ENCODE measurements at places on chromosomes 11 and 22.

DNA sequence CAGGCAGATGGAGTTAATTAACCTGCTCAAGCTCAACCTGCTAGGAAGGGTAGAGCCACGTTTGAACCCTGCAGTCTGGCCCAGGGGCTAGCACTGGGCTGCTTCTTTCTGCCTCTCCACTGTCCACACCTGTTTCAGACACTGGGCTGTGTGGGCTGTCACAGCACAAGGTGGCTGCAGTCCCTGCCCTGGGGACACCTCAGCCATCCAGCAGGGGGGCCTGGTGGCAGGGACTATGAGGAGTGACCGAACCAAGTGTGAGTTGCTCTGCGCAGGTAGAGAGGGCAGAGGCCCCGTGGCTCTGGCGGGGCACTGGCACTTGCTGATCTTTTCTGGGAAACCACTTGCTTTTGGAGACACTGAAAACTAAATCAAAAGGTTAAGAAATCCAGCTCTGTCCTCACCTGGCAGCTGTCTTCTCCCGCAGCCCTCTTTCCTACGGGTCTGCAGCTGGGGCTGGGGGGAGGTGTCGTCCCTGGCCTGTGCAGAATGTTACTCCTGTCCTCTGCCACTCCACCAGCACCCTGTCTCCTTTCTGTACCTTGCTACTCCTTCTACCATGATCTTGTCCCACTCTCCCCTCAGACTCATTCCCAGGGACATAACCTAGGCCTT lies 5.8 kb downstream of the BAD start:
- no peak for DNase-seq

GRCh38 chr11:58097437-58097836 lies 27.9 kb downstream of the OR9I1 start:
- DNase-seq, result no peak

GRCh38 chr11:64064374-64065140 lies 28.8 kb downstream of the FLRT1 start:
- DNase-seq, result no peak

DNA sequence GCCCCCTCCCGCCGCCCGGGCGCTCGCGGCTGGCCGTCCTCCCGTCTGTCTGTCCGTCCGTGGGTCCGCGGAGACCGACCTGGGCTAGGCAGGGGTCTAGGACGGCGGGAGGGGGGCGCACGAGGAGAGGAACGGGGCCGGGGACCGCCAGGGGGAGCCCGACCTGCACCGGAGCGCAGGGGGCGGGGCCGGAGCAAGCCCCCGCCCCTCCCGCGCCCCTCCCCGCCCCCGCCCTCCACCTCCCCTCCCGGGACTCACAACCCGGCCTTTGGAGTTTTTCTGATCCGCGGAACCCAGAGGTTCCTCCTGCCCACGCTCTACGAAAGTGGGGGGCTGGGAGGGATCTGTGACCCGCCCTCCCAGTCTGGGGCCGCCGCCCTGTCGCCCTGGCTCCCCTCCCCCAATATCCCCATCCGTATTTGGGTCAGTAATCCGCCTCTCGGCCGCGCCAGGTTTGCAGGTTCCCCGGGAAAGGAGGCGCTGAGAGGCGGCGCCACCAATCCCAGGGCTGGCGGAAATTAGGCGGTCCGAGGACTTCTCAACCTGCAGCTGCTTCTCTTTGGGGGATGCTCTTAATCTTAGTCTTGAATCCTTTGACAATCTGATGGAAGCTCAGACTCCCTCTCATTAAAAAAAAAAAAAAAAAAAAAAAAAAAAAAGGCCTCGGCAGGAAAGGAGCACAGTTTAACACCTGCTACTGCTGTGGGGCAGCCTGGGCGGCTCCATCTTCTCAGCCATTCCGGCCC lies 925 bp upstream of the KCNJ11 start:
- peak; percentile 59 for DNase-seq

DNA sequence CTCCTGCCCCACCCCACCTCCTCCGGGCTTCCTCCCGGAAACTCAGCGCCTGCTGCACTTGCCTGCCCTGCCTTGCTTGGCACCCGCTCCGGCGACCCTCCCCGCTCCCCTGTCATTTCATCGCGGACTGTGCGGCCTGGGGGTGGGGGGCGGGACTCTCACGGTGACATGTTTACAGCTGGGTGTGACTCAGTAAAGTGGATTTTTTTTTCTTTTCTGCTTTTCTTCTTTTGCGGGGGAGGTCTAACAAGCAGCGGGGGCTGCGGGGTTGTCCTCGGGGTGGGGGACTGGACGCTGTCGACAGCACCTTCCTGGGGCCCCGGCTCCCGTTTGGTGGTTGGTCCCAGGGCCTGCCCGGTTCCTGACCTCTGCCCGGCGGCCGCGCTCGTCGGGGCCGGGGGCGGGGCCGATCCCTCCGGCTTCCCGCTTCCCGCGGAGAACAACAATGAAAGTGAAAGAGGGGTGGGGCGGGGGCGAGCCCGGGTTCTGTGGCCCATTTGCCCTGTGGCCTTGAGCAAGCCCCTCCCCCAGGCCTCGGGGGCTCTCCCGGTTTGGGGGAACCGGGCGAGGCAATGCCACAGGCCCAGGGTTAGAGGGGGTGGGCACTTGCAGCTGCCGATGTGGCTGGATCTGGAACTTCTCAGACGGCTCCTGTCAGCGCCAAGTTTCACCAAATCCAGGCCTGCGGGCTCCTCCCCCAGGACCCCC lies 975 bp upstream of the MDK start:
- DNase-seq, result peak; percentile 28

GRCh38 chr11:44802347-44802746 lies 75.6 kb downstream of the TSPAN18 start:
- no peak for DNase-seq

- DNase-seq, result no peak
These were observed 1412.2 kb downstream of the BRD1 start for GRCh38 chr22:48415520-48415919.

DNA sequence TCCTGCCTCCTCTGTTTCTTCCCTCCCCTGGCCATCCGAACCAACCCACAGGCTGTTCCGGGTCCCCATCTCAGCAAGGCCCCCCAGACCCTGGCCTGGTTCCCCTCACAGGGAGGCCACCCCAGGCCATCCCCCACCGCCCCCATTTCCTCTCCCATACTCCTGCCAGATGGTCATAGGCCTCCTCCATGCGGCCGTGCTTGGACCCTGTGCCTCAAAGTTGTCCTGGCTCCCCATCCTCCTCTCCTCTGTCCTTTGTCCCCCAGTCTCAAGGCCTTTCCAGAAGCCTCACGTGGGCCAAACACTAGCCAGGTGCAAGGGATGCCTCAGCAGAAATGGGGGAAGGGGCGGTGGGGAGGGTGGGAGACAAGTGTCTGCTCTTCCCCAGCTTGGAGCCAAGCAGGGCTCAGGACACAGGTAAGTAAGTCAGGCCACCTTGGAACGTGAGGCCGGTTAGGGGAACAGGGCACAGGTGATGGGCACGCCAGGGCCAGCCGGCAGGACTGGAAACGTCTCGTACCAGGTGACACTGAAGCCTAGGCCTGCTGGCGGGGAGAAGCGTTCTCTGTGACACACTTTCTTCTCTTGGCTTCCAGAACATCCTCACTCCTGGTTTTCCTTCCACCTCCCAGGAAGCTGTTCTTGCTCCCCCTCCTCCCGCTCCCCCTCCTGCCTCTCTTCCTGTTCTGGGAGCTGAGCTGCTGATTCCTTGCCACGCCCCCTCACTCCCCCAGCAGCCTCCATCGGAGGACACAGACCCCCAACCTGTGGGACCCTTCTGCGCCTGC lies 31.5 kb upstream of the SLC22A12 start:
- DNase-seq, result no peak

- DNase-seq, result no peak
These were observed 37.3 kb downstream of the OSBPL5 start for GRCh38 chr11:3127706-3128355.

DNA sequence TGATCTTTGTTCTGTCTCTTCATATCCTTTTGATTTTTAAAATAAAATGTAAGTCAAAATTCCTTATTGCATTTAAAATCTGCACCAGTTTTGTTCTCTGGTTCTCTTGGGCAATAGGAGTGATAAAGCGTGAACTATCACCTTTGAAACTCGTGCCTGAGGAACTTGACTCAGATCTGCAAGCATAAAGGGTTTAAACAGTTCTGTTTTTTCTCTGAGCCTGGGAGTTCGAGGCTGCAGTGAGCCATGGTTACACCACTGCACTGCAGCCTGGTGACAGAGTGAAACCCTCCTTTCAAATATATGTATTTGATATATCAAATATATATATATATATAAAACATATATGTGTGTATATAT lies 38.9 kb upstream of the CLMP start:
- no peak for DNase-seq
